ENCODE measurements at places on chromosomes 4 and X.

DNA sequence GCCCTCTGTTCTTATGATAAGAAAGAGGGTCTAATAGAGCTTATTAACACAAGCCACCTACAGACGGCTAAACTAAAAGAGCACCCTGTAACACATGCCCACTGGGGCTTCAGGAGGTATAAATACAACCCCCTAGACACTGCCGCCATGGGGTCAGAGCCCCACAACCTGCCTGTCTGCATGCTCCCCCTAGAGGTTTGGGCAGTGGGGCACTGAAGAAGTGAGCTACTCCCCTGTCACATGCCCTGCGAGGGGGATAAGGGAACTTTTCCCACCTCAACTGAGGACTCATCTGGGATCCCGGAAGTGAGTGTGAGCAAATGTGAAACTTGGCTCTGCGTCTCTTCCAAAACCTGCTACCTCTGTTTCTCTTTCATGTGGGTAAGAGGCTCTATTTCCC is 334.5 kb downstream of the ADAM29 start:
- no peak for DNase-seq

DNA sequence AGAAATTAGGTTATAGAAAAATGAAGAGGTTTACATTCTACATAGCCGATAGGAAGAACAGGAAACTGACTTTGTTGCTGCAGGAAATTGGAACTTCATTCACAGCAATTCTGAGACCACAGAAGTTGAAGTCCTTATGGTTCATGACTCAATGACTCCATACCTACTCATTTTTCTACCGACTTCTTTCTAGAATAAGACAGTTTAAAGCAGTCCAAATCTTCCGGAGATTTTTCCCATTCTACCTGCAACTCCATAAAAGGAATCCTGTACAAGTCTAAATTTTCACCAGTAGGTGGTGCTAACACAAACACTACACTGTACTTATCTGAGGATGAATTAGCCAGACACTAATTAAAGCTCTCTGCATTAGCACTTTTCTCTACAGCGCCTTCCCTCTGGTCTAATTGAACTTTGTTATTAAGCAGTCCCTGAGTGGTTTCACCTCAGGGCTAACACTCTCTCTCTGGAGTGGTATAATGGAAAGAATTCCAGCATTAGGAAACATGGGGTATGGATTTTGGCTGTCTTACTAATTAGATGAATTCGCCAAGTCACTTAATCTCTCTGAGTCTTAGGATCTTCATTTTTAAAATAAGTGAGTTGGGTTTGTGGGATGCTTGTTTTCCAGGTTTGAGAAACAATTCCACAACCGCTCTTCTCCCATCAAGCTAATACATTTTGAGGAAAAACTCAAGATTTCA is 167.9 kb downstream of the SMIM20 start:
- DNase-seq = peak; percentile 6

GRCh38 chrX:6131287-6131686 is 97.4 kb downstream of the NLGN4X start:
- no peak for DNase-seq

- no peak for DNase-seq
Observed at GRCh38 chrX:105697984-105698781, 124.2 kb upstream of the NRK start.

DNA sequence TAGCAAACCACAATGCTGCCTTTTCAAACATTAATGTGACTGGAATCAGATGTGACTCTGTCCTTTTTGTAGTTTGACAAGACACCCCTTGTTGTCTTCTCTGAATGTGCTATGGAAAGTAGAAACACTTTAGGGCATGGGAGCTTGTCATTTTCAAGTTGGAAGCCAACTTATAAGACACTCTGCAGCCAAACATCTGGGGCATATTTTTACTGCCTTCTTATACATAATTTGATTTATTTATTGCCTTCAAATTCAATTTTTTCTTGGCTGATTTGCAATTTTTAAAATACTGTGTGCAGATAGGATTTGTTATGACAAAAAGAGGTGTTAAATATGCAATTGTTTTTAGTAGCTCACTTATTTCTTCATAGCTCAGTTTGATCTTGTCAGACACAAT is 1002.0 kb upstream of the PCDH7 start:
- no peak for DNase-seq

DNA sequence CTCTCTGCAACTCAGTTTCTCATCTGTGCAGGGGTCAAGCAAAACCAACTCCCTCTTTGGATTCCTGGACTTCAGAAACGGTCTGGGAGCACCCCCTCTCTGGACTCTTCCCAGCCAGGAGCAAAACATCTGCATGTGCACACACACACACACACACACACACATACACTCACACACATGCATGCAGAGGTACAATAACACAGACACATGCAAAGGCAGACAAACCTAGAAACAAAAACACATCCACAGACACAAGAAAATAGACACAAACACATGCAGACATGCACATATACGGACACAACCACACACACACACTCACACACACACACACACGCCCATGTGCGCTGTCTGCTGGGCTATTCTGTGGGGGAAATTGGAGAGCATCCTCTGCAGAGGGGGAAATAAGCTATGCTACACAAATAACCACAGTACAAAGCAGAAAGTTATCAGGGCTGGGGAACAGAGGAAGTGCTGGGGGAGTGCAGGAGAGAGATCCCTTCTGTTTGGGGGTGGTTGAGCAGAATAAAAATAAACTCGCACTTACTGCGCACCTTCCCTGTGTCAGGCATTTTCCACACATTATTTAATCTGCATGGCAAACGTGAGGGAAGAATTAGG is 19.9 kb downstream of the IQSEC2 start:
- no peak for DNase-seq

GRCh38 chrX:133985164-133985966 is at the start of gene GPC3:
Gene GPC3 (minus strand): TSS chrX:133985594.
- no peak for DNase-seq

All from NCI-H2107 (cell line).